Activated CD4-positive, alpha-beta T cell treated with anti-CD3 and anti-CD28 coated beads, Interleukin-2, amount 50 U/mL, for 48 hours (primary cell): ENCODE measurements at places on chromosomes 11 and 22.

DNA sequence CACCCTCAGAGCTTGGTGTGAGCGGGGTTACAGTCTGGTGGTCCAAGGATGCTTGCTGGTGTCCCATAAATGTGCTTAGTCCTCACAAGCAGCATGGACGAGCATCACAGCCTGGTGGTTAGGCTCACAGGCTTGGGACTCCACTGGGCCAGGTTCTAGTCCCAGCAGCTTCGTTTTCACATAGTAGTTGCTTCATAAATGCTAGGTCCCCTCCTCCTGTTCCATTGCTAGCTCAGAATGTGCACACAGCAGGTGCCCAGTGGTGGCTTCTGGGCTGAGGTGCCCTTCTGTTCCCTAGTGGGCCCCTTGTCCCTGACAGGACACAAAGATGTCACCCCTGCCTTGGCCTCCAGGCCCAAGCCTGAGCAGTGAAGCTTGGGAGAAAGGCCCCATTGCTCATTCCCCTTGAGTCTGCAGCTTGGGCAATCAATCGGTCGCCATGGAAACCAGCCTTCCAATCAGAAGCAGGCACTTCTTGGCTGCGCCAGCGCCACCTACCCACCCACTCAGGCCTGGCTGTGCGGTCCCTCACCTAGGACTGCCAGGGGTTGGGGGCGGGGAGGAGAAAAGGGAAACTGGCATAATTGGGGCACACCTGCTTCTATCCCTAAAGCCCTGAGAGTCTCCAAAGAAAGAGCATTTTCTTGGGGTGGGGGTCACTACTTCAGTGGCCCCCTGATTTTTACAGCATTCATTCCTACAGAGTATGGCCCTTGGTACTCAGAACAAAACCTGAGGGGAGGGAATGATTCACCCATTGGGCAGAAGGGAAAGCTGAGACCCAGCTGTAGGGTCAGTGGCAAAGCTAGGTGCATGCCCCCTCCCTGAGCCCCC, 48.1 kb downstream of the CYTH4 start:
- peak; percentile 63 for DNase-seq

GRCh38 chr11:130325691-130326090, 11.0 kb upstream of the ZBTB44 start:
- no peak for DNase-seq

DNA sequence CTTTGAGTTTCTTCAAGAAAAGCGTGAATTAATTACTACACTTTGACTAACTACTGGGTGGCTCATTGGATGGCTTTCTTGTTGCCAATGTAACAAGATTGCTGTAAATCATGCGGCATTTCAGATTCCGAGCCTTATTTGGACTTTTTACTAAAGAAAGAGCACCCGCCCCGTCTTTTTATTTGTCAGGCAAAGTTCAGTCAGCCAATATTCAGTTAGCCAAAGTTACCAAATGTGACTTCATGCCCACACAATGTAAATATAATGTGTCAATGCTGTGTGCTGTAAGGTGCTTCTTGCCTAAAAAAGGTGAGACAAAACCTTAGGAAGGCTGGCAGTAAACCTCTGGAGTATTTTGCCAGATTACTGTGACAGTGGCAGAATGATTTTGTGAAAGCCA, 14.8 kb downstream of the FLI1 start:
- DNase-seq: no peak

DNA sequence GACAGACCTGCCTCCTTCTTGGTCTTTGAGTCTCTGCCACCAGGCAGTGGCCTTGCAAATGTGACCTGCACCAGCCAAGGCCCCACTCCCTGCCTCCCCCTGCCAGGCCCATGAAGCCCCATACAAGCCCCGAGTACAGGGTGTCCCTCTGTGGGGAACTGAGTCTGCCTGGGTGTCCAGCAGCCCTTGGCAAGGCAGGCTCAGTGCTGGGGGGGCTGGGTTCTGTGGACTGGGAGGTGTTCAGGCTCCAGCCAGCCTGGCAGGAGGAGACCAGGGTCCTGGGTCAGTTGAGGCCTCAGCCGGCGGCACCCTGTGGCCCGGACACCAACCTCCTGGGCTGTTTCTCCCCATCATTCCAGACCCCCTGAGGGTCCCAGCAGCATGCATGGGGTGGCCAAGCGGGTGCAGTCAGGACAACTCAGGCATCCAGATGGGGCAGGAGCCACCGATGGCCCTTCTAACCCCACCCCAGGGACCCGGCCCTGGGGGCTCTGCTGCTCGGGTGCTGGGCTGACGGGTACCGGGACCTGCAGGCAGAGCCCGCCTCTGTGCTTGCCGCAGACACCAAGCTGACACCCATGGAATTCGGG, 5.7 kb downstream of the MUC5AC start:
- DNase-seq: no peak

DNA sequence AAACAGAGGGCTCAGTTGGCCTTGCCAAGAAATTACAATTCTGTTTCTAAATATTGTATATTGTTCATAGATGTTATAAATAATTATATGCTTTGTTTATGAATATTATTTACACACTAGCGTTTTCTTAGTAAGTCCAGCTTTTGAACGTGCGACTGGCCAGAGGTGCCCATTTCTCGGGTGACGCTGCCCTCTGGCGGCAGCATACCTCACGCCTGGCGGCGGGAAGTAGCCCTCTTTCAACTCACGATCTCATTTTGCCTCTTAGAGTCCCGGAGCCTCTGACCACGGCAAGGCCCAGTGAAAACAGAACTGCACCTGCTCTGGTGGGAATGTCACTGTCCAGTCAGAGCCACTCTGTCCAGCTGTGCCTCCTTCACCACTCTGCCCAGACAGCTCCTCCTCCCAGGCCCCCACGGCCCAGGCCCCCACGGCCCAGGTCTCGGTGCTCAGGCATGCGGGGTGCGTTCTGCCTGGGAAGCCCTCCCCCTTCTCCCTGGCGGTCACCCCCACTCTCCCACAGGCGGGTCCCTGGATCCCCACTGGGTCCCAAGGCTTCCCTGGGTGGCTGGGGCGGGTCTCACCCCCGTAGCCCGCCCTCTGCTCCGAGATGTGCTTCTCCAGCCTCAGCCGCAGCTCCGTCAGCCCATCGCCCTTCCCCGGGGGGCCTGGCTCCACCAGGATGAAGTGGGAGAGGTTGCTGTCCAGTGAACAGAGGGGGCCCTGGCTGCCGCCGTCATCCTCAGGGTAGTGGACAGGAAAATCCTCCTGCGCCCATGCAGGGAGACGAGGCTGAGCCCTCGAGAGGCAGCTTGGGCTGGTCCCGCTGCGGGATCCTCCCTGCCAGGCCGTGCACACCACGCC, 19.3 kb downstream of the TSSC4 start:
- DNase-seq: peak; percentile 68

- DNase-seq: peak; percentile 6
These were observed 200.5 kb upstream of the E2F8 start for GRCh38 chr11:19441288-19441687.

GRCh38 chr11:120222916-120223315, 12.1 kb downstream of the OAF start:
- DNase-seq: no peak

GRCh38 chr11:62477927-62478326, 59.1 kb downstream of the SCGB1A1 start:
- DNase-seq: no peak

- DNase-seq: no peak
These were observed 14.2 kb upstream of the OLFML1 start for GRCh38 chr11:7471071-7471470.

DNA sequence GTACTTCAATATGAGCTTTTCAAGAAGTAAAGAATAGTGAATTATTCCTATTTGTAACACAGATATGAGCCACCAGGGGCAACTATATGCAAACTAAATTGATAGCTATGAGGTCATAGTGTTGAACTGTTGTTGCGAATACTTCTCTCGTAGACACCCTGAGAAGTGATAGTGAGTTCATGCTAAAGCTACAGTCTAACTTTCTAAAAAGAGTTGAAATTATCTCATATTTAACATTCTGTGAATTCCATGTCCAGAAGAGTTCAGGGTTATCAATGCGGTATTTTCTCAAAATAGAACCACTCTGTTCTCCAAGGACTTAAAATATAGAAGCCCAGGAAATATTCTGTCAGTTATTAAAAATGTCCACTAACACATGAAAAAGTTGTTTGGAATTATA, 185.4 kb downstream of the AASDHPPT start:
- DNase-seq: no peak

GRCh38 chr11:8234910-8235309, 28.8 kb downstream of the LMO1 start:
- no peak for DNase-seq

- DNase-seq: no peak
These were observed 533.1 kb upstream of the TENM4 start for GRCh38 chr11:79973721-79974617.

DNA sequence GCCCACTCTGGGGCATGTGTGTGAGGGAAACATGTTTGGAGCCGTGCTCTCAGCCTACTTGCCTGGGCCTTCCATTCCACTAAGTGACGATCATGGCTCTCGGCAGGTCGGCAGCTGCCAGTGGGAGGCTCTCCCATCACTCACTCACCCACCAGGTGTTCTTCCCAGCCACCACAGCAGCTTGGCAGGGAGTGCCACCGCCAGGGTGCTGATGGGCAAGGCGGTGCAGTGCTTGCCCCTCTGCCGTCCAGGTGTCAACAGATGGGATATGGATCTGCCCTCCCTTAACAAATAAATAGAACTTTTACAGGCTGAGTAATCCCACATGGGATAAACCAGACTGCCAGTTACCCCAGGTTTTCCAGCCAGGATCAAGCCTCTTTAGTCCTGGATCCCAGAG, 205.5 kb upstream of the TMEM45B start:
- no peak for DNase-seq

- no peak for DNase-seq
These were observed 709 bp downstream of the MRGPRX4 start for GRCh38 chr11:18173225-18173866.

GRCh38 chr22:49925525-49926128, 7.2 kb downstream of the CRELD2 start:
- peak; percentile 70 for DNase-seq

- DNase-seq: no peak
These were observed 537.6 kb downstream of the TBC1D22A start for GRCh38 chr22:47299863-47300697.

- DNase-seq: no peak
These were observed 117.2 kb upstream of the MTNR1B start for GRCh38 chr11:92852229-92852628.

DNA sequence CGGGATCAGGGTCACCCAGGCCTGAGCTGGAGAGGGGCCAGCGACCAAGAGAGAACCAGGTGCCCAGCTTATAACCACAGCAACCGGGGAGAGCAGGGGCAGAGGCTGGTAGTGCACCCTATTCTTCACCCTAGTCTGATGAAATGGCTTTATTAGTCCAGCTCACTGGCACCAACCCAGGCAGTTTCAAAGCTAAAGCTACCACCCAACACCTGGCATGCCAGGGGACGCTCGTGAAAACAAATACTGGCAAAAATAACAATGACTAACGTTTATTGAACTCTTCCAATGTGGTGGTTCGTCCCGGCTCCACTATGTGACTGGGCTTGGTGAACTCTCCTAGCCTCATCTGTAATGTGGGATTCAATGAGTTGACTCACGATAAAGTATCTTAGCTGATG, 30.6 kb downstream of the SCGB1A1 start:
- DNase-seq: no peak

GRCh38 chr11:108698844-108699642, 34.2 kb downstream of the DDX10 start:
- DNase-seq: no peak

DNA sequence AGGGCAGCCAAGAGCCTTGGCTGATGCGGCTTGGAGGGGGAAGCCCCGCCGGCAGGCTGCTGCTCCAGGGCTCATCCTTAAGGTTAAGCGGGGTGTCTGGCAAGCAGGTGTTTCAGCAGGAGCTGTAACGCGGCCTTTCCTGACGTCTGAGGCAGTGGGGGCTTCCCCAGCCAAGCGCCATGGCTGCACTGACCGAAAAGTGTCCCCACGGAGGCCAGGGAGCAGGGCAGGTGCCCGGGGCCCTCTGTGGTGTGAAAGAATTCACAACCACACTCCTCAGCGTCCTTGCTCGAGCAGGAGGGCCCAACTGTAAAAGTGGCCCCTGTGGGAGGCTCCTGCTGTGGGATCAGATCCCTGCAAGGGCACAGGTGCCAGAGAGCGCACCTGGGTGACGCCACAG, 79.2 kb downstream of the DHCR7 start:
- no peak for DNase-seq

DNA sequence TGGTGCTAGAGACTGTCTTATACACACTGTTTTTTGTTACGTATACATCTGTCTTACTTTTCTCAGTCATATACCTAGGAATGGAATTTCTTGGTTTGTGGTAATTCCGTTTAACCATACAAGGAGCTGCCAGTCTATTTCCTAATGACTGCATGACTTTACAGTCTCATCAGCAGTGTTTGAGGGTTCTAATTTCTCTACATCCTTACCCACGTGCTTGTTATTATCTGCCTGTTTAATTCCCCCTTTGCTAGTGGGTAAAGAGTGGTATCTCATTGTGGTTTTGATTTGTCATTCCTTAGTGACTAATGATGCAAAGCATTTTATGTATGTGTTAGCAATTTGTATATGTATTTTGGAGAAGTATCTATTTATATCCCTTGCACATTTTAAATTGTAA, 1008.0 kb downstream of the FAM181B start:
- no peak for DNase-seq

DNA sequence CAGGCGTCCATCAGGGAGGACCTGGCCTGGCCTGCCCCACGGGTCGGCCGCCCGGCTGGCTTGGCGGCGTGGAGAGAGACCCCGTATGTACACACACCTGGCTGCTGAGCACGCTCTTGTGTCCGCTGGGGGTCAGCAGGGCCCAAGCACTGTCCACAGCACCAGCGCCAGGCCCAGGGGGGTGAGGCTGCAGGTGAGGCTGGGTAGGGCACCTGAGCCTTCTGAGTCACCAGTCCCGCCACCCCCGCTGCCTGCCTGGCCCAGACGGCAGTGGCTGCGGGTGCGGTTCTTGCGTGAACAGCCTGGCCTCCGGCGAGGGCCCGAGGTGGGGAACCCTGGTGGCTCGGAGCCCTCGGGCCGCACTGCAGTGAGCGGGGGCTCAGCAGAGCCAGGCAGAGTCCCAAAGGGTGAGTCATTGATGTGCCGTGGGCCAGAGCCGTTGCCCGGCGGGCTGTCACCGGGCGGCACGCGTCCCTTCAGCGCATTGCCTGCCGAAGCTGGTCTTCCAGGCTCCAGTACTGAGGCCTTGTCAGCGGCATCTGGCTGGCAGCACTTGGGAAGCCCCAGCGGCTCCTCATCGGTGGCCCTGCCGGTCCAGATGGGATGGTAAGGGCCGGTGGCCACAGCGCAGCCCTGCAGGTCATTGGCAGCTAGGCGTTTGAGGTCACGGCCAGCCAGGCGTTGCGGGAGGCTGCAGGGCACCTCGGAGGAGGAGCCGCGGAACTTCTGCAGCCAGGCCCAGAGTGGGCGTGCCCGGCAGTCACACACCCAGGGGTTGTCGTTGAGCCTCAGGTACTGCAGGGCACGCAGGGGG, 26.3 kb downstream of the RTN4R start:
- no peak for DNase-seq
